ENCODE measurements at places on chromosomes 11 and 22.

GRCh38 chr11:62143727-62144126 lies 19.9 kb downstream of the INCENP start:
- no peak for DNase-seq

DNA sequence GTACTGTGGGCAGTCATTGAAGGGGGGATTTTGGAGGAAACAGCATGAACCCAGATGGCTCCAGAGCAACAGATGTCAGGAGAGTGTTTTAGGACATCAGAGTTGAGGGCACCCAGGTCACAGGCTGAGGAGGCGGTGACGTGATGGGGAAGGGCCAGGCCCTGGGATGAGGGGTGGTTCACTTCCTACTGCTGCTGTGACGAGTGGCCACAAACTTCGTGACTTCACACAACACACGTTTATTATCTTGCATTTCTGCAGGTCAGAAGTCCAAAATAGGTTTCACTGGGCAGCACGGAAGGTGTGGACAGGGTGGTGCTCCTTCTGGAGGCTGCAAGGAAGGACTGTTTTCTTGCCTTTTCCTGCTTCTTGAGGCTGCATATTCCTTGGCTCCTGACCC lies 77.7 kb upstream of the RAB1B start:
- DNase-seq: no peak

- DNase-seq: no peak
Measured at GRCh38 chr11:57798905-57799559, 37.4 kb downstream of the CTNND1 start.

- no peak for DNase-seq
Measured at GRCh38 chr11:74717221-74717969, 13.8 kb downstream of the CHRDL2 start.

DNA sequence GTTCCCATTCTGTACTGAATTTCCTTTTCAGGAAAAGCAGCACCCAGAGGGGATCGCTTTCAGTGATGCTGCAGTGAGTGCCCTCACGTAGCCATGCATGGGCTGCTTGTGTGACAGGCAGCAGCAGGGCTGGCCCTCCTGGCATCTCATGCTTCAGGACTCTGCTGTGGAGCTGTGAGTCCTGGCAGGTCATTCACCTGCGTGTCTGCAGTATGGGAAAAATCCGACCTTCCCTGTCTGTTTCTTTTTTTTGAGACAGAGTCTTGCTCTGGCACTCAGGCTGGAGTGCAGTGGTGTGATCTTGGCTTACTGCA lies 13.4 kb downstream of the GLB1L2 start:
- DNase-seq: no peak

DNA sequence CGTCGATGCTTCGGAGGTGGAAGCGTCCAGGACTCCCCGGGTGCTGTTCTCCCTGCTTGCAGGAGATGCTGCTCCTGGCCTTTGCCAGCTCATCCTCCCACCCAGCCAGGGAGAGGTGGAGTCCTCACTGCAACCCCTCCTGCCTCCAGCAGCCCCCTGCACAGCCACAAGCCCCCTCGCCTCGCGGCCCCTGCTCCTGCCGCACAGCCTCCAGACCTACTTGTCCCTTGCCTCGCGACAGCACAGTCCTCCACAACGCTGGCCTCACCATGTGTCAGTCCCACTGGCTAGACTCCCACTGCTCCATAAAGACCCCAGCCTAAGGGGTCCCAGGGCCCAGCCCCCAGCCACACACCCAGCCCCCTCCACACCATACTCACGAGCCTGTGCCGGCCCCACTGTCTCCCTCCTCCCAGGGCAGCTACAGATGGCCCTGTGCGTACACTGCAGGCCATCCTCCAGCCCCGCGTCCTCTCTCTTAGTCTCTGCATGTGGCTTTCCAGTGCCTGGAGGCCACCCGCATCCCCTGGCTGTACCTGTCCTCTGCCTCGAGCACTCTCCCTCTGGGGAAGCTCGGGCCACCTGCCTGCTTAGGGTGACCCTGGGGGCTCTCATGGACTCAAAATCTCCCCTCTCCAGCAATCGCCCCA lies 91.5 kb downstream of the CELSR1 start:
- DNase-seq: no peak

- DNase-seq: no peak
Measured at GRCh38 chr11:42311514-42311913, 852.1 kb upstream of the LRRC4C start.

GRCh38 chr11:35992548-35992947 lies 48.7 kb downstream of the LDLRAD3 start:
- no peak for DNase-seq

DNA sequence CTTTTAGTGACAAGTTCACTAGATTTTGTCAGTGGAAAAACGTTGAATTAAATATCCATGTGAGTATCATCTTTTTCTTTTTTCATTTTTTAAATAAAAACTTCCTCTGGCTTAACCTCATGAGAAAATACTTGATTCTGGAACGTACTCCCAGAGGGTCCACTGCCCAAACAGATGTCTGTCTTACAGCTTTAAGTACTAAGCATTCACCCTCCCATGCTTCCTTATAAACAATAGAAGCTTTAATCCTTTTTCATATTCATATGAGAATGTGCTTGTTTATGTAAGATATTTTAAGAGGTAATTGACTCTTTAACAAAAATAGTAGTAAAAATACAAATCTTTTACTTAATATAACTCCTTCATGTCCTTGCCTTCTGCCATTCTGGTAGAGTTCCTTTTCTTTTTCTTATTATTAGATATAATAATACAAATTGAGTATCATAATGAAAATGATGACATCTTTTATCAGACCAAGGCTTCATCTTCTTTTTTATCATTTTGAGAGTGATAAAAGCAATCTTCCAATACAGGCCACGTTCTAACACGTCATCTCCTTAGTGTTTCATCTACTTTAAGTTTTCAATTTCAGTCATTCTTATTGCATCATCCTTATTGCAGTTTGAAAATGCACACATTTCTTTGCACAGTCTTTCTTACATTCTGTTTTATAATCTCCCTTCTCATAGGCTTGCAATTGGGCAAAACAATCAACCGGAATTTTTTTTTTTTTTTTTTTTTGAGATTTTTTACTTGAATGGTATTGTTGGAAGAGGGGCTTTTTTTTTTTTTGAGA lies 69.5 kb upstream of the MYO18B start:
- DNase-seq: no peak

DNA sequence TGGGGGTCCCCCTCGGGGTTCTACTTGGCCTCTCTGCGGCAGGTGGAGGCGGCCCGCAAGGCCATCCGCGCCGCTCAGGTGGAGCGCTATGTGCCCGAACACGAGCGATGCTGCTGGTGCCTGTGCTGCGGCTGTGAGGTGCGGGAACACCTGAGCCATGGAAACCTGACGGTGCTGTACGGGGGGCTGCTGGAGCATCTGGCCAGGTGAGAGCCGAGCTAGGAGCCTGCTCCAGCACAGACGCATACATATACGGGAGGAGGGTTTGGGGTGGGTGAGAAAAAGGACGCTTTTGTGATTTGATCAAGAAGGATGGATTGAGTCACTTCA lies 415 bp downstream of the CENATAC start:
- DNase-seq: no peak

- DNase-seq: no peak
Measured at GRCh38 chr22:44248926-44249325, 63.8 kb downstream of the SHISAL1 start.

DNA sequence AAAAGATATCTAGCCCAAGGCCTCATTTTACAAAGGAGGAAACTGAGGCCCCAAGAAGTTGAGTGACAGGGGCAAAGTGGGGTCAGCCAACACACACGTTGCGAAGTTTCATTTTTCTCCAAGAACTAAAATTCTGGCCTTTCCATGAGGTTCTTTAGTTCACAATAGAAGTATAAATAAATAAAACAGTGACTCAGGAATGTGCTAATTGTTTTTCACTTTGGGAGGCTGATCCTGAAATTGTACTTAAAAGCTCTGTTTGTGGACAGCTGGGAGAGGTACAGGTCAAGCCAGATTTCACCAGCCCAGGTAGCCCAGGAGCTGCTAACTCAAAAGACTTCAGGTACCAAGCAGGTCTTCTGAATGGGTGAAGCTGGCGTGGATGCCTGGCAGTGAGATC lies 105.2 kb downstream of the TRAF6 start:
- DNase-seq: no peak

DNA sequence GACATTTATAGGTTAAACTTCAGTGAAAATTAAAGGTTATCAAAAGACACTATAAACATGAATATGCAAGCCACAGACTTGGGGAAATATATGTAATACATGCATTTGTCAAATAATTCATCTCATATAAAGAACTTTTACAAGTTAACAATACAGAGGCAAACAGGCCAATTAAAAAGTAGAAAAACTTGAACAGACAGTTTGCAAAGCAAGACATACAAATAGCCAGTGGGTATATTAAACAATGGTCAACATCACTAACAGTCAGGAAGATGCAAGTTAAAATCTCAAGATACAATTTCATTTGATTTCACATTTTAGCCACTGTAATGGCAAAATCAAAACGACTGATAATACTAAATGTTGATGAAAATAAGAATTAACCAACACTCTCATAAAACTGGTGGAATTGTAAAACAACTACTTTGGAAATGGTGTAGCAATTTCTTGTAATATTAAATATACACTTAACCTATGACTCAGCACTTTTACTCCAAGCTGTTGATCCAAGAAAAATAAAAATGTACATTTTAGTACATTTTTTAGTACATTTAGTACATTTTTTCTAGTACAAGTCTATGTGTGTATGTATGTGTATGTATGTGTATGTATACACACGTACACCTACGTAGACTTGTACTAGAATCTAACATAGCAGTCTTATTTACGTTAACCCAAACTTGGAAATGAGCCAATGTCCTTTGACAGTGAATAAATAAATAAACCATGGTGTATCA lies 62.8 kb downstream of the LRRC74B start:
- no peak for DNase-seq
